ENCODE measurements at places on chromosomes 7 and 10. TPM values are rescaled to one million over a fixed set of nuclear protein-coding genes. Genes with fewer than 3 reads are reported as not detected.

GRCh38 chr7:111393011-111393754, 169.1 kb downstream of the IMMP2L start:
- DNase-seq = no peak
- no peak overlapping the region for H3K4me3 ChIP-seq
- H3K27me3 ChIP-seq = no peaks in the 10 kb centered on the region
- no peak overlapping the region for H3K27ac ChIP-seq
- H3K36me3 ChIP-seq = no peaks in the 10 kb centered on the region

TMEM139 gene
- 10.7 TPM for total RNA-seq

DNA sequence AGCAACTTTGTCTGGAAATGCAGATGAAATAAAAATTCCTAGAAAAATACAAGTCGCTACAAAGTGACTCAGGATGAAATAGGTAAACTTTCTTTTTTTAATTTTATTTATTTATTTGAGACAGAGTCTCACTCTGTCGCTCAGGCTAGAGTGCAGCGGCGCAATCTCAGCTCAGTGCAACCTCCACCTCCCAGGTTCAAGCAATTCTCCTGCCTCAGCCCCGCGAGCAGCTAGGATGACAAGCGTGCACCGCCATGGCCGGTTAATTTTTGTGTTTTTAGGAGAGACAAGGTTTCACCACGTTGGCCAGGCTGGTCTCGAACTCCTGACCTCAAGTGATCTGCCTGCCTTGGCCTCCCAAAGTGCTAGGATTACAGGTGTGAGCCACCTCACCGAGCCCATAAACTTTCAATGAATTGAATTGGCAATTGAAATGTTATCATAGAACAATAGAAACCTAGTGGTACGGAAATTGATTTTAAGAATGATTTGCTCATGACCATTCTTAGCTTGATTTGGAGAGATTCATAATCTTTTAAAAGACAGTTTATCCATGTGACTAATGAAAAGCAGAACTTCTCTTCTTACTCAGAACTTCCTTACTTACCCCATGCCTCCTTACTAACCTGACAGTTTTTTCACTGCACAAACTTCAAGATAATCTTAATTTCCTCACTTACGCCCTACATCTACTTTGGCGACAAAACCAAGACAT, 161.7 kb downstream of the FAM107B start:
- H3K4me1 ChIP-seq = no peaks in the 10 kb centered on the region
- no peaks in the 10 kb centered on the region for H3K36me3 ChIP-seq
- H3K4me3 ChIP-seq = no peak overlapping the region
- H3K27me3 ChIP-seq = no peaks in the 10 kb centered on the region
- H3K27ac ChIP-seq = no peak overlapping the region
- no peak for DNase-seq

TAS2R3 gene
- total RNA-seq = 1.1 TPM

DNA sequence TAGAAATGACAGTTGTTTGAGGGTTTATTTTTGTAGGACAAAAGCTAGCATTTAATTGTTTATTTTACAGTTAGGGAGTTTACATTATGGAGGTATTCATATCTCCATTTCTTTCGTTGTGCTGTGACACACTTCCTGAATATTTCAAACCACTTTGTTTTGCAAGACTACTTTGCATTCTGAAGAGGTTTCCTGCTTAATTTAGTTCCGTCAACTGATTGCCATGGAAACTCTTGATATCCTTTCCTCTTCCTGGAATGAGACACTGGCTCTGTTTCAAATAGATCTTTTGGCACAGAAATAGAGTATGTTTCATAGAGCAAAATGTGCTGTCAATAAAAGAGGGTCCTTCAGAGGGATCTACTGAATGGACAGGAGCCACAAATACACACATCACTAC, 159.5 kb upstream of the AGR3 start:
- no peaks in the 10 kb centered on the region for H3K27me3 ChIP-seq
- peak overlapping the region; percentile 55 for H3K27ac ChIP-seq
- H3K4me3 ChIP-seq = no peak overlapping the region
- peaks cover 8% of the 10 kb centered on the region for H3K4me1 ChIP-seq
- peak; percentile 16 for DNase-seq

ANKRD61 gene
- 0.25 TPM for total RNA-seq

DNA sequence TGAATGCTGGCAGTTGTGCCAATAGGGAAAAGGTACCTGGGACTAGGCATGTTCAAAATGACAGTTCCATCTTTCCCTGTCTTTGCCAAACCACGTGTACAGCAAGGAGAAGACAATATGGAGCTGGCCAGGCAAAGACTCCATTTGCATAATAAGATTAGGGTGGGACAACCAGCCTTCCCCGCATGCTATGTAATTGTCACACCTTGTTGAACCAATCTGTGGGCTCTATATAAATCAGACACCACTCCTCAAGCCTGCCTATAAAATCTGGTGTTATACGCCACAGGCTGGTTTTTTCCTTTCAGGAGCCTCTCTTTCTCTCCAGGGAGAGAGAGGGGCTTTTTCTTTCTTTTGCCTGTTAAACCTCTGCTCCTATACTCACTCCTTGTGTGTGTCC, 11.0 kb upstream of the NUB1 start:
- H3K4me3 ChIP-seq = no peak overlapping the region
- DNase-seq = no peak
- H3K36me3 ChIP-seq = no peaks in the 10 kb centered on the region
- H3K4me1 ChIP-seq = no peaks in the 10 kb centered on the region

DNA sequence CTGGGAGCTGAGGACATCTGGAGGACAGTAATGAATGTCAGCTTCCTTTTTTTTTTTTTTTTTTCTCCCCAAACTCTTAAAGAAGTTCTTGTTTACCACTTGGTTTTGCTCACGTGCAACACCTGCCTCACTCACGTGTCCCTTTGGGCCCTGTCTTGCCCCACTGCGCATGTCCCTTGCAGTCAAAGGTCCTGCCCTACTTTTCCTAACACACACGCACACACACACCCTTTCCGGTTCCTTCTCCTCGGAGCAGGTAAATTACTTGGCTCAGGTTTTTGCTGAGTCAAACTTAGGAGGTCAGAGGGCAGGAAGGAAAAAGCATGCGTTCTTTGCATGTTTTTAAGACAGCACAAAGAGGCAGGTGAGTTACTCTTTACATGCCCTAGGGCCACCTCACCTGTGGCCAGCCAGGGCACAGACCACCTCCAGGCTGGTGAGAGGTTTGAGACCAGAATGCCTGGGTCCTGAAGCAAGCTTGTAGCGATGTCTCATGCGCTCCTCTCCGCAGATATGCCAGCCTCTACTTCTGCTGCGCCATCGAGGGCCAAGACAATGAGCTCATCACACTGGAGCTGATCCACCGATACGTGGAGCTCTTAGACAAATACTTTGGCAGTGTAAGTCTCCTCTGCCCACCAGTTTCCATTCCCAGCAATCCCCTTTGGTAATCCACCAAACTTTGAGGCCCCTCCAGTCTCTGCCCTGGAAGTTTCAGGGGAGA, 2.8 kb downstream of the AP1S1 start:
- no peak for DNase-seq
- no peak overlapping the region for H3K4me3 ChIP-seq
- H3K27me3 ChIP-seq = peaks cover 20% of the 10 kb centered on the region
- no peak overlapping the region for H3K27ac ChIP-seq

DNA sequence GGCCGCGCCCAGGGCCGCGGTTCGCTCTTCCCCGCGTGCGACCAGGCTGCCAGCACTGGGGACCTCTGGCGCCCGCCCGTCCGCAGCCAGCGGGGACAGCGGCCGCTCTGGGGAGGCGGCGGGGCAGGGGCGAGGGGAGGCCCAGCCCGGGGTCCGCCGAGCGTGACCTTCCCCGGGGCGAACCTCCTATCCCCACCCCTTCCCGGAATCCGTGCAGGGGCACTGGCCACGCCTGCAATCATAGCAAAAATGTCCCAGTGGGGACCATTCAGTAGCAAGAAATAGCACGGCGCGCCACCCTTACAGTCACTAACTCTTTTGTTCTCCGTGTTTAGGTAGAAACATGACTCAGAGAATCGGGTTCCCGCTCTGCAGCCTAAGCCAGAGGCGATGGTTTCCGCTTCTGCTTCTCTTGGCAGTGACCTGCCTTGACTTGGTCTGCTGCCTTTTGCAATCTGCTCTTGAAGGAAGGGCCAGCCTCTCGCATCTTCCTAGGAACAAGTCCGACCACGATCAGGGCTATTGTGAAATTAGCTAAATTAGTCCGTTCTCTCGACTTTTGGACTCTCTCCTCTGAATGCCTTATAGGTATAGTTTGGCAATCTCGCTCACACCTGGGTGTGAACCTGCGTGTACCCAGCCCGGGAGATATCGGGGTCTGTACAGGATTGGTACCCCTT, 79.3 kb upstream of the ACBD5 start:
- peak overlapping the region; percentile 79 for H3K27ac ChIP-seq
- H3K36me3 ChIP-seq = no peaks in the 10 kb centered on the region
- peak overlapping the region; percentile 36 for H3K4me3 ChIP-seq
- DNase-seq = peak; percentile 50
- H3K4me1 ChIP-seq = peaks cover 14% of the 10 kb centered on the region
- H3K27me3 ChIP-seq = peaks cover 14% of the 10 kb centered on the region

PSD gene
- 0.19 TPM for total RNA-seq

- H3K36me3 ChIP-seq = no peaks in the 10 kb centered on the region
- H3K27me3 ChIP-seq = no peaks in the 10 kb centered on the region
- H3K4me1 ChIP-seq = no peaks in the 10 kb centered on the region
Observed at GRCh38 chr7:84924353-84924752, 262.5 kb downstream of the SEMA3D start.

HABP2 gene
- total RNA-seq = not detected

DNA sequence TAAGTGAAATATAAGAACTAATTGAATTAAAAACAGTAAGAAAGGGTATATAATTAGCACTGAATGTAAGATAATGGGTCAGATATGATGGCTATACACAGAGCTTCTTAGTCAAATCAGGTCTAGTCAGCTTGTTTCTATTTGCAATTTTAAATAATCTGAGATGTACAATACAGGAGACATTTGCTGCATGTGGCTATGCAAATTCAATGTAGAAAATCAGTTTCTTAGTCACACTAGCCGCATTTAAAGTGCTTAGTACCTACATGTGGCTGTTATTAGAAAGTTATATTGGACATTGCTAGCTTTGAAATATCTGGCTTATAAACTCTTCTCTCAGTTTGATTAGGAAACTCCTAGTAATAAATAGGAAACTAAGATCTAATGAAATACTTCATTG, 25.3 kb downstream of the CCDC7 start:
- no peaks in the 10 kb centered on the region for H3K4me1 ChIP-seq
- H3K36me3 ChIP-seq = no peaks in the 10 kb centered on the region
- H3K27me3 ChIP-seq = no peaks in the 10 kb centered on the region
- no peak overlapping the region for H3K4me3 ChIP-seq
- H3K27ac ChIP-seq = no peak overlapping the region

DNA sequence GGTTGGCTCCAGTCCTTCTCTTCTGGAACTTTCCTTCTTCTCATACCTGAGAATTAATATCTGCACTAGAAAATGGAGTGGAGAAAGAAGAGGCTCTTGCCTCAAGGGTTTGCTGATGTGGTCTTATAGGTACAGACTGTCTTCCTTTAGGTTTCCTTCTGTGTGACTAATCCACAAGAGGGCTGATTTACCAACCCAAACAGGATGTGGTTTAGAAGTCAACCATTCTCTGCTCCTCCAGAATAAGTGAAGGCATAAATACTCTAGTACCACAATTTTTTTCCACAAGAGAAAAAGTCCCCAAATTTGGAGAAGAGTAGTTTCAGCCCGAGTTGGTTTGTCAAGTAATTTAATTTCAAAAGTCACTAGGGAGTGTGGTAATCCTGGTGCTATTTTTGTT, 85.8 kb downstream of the NRP1 start:
- peaks cover 2% of the 10 kb centered on the region for H3K4me1 ChIP-seq
- H3K27ac ChIP-seq = peak overlapping the region; percentile 73
- no peak overlapping the region for H3K4me3 ChIP-seq
- no peaks in the 10 kb centered on the region for H3K27me3 ChIP-seq
- no peak for DNase-seq
- H3K36me3 ChIP-seq = peaks cover 71% of the 10 kb centered on the region

GRCh38 chr7:92833766-92834506, 2.4 kb downstream of the CDK6 start:
- no peaks in the 10 kb centered on the region for H3K36me3 ChIP-seq
- H3K4me3 ChIP-seq = peak overlapping the region; percentile 71
- peaks cover 26% of the 10 kb centered on the region for H3K4me1 ChIP-seq
- peak overlapping the region; percentile 91 for H3K27ac ChIP-seq
- no peaks in the 10 kb centered on the region for H3K27me3 ChIP-seq
- DNase-seq = peak; percentile 86

NUTM2E gene
- total RNA-seq = not detected

- peak overlapping the region; percentile 42 for H3K27ac ChIP-seq
- H3K36me3 ChIP-seq = no peaks in the 10 kb centered on the region
- peaks cover 11% of the 10 kb centered on the region for H3K4me1 ChIP-seq
- no peak for DNase-seq
- H3K27me3 ChIP-seq = no peaks in the 10 kb centered on the region
- no peak overlapping the region for H3K4me3 ChIP-seq
Observed at GRCh38 chr10:49111320-49111698, 4.0 kb downstream of the VSTM4 start.

- DNase-seq = peak; percentile 73
- H3K27ac ChIP-seq = peak overlapping the region; percentile 54
- H3K36me3 ChIP-seq = no peaks in the 10 kb centered on the region
- no peak overlapping the region for H3K4me3 ChIP-seq
- peaks cover 12% of the 10 kb centered on the region for H3K4me1 ChIP-seq
Observed at GRCh38 chr10:124524991-124525653, 63.5 kb downstream of the LHPP start.

RAB18 gene
- 126 TPM for total RNA-seq

DNA sequence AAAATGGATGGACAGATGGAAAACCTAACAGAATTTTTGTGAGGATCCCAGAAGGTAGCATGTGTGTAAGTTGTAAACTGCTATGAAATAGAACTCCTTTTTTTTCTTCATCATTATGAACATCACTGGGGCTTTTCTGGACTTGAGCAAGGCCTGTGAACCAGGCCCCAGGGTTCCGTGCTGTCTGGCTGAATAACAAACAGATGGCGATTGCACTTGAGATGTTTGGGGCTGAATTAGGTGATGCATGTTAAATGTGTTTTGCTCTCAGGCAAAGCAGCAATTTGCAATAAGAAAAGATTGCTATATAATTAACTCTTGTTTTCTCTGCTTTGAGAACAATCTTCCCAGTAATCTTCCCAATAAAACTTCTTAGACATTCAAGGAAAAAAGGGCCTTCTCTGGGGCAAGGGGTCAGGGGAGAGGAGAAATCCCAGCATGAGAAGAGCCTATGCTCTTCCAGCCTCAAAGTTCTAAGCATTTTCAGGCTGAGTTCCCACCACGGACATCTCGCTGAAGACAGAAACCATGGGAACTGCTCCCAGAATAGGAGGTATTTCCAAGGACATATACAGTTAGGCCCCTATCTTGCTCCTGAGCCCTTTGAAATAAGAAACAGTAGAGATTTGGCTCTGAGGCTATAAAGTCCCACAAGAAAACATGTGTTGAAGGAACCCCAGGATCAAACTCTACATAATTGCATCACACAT, 98.7 kb downstream of the ITIH5 start:
- no peak overlapping the region for H3K27ac ChIP-seq
- no peak overlapping the region for H3K4me3 ChIP-seq
- no peaks in the 10 kb centered on the region for H3K27me3 ChIP-seq
- H3K36me3 ChIP-seq = no peaks in the 10 kb centered on the region
- H3K4me1 ChIP-seq = peaks cover 24% of the 10 kb centered on the region

- no peaks in the 10 kb centered on the region for H3K27me3 ChIP-seq
- no peak overlapping the region for H3K4me3 ChIP-seq
- no peak for DNase-seq
- no peak overlapping the region for H3K27ac ChIP-seq
- H3K4me1 ChIP-seq = no peaks in the 10 kb centered on the region
Observed at GRCh38 chr10:131485732-131486131, 174.2 kb upstream of the TCERG1L start.
